MM.1S (cell line): ENCODE measurements at places on chromosomes 16 and 17.
A peak's percentile ranks its signal among the peaks of the same experiment; 100 is the strongest.

- DNase-seq = no peak
Measured at GRCh38 chr16:35255186-35255803, 1795.9 kb downstream of the TP53TG3F start.

GRCh38 chr17:82031303-82031884 is at the start of gene RAC3:
TSS of gene RAC3 (plus strand) at chr17:82031678. CDS start at chr17:82031762, 84 bp downstream.
- DNase-seq = peak; percentile 38

DNA sequence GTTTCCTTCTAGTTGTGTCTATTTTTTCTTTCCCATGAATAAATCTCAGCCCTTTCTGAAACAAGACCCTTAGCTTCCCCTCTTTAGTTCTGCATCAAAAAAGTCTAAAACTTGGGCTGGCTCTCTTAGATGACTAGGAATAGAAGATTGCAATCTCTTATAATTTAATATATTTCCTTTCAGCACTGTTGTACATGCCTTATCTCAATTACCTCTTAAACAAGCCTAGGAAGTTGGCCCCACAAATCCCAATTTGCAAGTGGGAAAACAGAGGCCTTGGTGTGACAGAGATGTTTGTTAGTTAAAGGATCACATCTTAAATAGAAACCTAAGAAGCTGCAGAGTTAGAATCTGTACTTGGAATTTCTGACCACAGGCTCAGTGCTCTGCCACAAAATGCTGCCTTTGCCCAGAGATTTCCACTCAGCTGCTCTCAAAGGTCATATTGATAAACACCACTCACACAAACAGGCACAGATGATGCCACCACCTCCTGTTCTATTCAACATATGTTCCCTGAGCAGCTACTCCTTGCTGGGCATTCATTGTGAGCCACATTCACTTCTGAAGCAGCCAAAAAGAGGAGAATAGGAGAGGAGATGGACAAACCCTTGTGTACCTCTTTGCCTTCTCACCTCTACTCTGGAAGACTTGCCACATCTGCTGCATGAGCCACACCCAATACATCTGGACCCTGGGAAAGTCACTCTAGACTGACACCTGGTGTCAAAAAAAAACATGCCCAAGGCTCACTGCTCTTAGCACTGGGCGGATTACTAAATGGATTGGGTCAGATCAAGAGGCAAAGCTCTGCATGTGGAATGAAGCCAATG is 5.5 kb downstream of the CCDC182 start:
- peak; percentile 62 for DNase-seq

- no peak for DNase-seq
Measured at GRCh38 chr17:80327518-80327917, 66.9 kb downstream of the RNF213 start.

- no peak for DNase-seq
Measured at GRCh38 chr17:77963441-77963840, 4.9 kb downstream of the TNRC6C start.

GRCh38 chr17:57735707-57736106 is 9.4 kb downstream of the CCDC182 start:
- peak; percentile 25 for DNase-seq

- DNase-seq = no peak
Measured at GRCh38 chr16:79434771-79435170, 165.8 kb downstream of the MAF start.

DNA sequence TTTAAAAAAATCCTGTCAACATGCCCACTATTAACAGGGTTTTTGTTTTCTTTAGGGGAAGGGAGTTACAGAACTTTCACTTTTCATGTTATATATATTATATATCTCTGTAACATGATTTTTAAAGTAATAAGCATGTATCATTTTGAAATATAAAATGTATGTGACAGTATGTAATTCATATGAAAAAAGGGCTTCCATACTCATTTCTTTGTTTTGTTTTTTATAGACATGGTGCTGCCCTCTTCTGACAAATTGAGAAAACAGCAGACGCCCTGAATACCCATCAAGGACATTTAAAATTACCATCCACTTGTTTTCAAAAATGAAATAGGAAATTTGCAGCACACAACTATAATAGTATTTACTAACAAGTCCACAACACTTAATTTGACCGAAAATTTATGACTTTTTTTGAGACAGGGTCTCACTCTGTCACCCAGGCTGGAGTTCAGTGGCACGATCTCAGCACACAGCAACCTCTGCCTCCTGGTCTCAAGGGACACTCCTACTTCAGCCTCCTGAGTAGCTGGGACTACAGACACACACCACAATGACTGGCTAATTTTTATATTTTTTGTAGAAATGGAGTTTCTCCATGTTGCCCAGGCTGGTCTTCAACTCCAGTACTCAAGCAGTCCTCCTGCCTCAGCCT is 30.4 kb downstream of the CFDP1 start:
- no peak for DNase-seq

- DNase-seq = no peak
Measured at GRCh38 chr16:15932939-15933338, 16.5 kb upstream of the ABCC1 start.

GRCh38 chr16:27786221-27786922 is 236.4 kb downstream of the KATNIP start:
- DNase-seq = no peak

DNA sequence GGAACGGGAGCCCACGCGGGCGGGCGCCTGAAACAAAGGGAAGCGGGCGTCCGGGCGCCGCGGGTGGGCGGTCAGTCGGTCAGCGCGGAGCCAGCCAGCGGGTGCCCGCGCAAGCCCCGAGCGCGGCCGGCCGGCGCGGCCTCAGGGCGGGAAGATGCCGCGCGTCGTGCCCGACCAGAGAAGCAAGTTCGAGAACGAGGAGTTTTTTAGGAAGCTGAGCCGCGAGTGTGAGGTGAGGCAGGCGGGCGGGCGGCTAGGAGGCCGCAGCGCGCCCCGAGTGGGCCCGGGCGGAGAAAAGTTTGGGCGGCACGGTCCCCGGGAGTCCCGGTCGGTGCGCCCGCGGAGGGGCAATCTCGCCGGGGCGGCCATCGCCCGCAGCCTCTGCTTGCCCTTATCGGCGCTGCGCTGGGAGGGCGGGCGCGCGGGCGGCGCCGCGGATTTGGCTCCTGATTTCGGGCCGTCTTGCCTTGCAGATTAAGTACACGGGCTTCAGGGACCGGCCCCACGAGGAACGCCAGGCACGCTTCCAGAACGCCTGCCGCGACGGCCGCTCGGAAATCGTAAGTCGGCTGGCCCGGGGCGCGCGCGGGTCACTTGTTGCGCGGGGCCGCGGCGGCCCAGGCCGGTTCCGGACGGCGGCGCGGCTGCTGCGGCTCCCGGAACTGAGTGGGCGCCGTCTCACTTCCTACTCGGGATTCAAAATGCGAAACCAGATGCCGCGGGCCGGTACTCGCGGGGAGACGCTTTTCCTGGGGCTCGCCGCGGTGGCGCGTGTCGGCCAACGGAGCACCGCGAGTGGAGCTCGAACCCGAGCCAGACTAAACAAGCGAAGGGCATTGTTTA is 526 bp downstream of the CBFB start:
- peak; percentile 47 for DNase-seq

DNA sequence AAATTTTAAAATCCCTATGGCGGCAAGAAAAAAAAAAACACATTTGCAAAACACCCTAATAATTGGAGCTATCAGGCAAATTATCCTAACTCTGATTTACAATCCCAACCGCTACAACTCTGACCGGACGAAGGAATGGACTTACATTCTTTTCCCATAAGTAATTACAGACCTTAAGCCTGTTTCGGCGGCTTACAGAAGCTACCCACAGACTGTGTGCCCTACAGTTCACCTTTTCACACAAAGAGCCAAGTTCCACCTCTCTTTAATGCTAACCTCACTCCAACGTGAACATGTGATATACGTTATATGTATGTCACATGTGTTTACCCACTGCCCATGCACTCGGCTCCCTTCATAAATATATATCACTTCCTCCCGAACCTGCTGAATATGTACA is 8.7 kb upstream of the MEAK7 start:
- DNase-seq = no peak

DNA sequence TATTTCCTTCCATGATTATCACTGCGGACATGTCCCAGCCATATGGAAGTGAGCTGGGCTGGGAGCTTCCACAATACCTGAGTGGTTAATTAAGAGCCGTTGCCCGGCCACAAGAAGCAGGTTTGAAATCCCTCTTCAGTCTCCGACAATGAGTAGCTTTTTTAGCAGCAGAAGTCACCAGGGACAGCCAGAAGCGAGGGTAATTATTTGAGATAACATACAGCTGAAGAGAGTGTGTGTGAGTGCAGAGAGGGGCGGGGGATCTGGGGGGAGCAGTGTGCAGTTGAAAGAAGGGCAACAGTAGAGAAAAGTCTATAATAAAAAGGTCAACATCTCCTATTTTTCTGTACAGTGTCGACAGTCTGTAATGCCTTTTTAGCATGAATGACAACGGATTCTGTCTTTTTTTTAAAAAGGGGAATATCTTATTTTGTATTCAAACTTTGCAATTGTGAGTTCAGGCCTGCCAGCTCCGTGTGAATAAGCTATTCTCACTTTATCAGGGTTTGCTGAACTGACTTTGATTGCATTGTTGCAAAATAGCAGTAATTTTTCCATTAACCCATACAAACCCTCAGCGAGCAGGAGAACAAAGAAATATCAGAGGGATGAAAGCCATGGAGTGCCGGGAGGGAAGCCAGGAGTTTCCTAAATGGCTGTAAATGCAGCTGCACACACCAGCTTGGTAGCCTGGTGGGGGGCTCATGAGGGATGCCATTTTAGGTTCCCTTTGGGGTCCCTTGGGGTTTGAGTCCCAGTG is 220.3 kb upstream of the IRX3 start:
- DNase-seq = no peak

- DNase-seq = no peak
Measured at GRCh38 chr17:34647511-34647910, 68.1 kb downstream of the TMEM132E start.

GRCh38 chr16:86306811-86307513 is 203.4 kb upstream of the FOXF1 start:
- DNase-seq = no peak

DNA sequence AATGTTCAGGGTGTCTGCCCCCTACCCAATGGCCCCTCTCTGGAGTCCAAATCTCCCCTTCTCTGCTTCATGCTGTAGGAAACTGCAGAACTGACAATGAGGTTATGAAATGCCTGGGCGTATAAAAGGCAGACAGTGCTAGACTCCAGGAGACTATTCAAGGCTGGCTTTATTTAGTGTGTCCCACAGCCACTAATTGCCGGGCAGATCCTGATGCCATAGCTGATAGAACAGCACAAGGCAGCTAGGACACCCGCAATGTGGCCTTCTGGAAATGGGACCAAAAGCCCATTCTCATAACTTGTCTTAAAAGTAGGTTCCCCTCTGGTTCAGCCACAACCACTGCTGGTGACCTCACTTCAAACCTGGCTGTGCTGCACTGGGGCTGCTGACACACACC is 28.5 kb upstream of the CD300E start:
- no peak for DNase-seq

- DNase-seq = no peak
Measured at GRCh38 chr16:66391726-66392670, 25.5 kb downstream of the CDH5 start.

DNA sequence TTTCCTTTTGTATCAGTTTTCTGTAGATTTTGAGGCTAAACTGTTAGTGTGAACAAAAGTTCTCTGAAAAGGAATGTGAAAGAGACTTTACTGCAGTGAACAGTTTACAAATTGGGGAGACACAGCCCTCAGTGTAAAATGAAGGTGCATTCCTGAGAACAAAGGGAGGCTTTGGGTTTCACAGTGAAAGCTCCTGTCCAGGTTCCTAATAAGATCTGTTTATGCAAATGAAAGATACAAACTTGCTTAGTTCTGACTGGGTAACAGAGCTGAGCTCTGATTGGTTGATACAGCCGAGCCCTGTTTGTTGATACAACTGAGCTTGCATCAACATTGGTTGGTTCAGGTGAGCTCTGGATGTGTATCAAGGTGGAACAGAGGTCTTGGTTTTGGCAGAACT is 8.3 kb upstream of the CDRT15 start:
- DNase-seq = no peak

DNA sequence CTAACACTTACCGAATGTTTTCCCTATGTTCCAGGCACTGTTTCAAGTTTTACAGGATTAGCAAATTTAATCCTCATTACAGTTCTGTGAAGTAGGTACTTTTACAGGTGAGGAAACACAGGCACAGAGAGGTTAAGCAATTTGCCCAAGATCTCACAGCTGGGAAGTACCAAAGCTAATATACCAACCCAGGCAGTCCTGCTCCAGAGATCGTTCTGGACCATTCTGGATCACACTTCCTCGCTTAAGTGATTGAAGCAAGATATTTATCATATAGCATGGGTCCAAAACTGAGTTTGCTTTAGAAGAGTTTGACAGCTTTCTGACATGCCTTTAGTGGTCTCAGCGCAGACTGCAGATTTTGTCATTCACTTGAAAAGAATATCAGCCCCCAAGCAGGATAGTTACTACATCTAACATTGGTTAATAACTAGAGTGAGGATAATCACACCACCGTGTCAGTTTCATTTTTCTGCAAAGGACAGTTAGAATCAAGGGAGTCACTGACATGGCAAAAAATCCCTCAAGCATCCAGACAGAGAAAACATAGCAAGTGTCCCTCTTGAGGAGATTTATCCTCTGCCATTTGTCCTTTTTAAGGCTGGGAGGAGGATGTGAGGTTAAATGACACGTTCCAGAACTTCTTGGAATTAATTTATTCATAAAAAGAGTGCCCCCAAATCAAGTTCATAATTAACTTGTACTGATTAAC is 5.1 kb downstream of the HS3ST3B1 start:
- DNase-seq = no peak

GRCh38 chr17:691423-691822 is 23.2 kb downstream of the VPS53 start:
- no peak for DNase-seq
